ENCODE measurements at places on chromosomes 3 and 15. TPM values are rescaled to one million over a fixed set of nuclear protein-coding genes. Genes with fewer than 3 reads are reported as not detected.
A peak's percentile ranks its signal among the peaks of the same experiment; 100 is the strongest.

DNA sequence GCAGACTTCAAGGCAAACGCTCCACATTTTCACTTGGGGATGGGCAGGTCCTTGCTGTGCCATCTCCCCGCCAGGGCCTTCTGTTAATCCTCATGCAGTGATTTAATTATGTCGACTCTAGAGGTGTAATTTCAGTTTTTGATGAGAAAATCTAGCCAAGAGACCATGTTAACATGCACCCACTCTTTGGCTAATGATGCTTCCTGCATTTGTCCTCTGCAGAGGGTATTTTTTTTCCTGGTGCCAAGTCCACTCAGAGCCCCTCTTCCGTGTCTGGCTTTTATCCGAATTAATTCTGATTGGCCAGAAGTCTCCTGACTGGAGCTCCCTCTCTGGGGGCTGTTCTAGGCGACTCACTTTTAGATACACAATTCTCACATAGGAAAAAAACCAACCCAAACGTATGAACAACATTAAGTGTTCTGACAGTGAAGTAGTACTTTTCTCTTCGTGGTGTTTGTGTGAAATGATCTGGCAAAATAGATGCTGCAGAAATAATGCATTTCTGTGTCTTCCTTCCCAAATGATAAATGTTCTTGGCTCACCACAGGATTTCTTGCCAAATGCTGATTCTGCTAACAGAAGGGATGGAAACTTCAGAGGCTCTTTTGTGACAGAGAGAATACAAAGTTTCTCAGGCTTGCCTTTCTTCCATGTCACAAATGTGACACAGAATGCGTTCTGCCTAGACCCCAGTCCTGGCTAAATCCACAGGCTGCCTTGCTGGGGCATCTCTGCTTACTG is 190.0 kb downstream of the CACNA2D3 start:
- DNase-seq = no peak

DNA sequence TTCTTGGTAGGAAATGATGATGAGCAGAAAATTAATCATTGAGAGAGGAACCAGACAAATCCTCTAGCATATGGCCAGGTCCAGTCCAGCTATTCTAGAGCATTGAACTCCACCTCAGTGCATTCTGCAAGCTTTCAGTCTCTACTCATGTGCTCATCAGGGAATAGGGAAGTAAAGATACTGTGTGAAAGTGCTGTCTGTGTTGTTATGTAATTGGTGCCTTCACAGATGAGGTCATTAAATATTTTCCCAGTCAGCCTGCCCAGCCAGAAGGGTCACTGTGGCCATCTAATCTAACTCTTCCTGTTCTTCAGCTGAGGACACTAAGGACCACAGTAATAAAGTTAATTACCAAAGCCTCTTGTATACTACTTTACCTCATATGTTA is 28.2 kb downstream of the C3orf62 start:
- DNase-seq = no peak

DNA sequence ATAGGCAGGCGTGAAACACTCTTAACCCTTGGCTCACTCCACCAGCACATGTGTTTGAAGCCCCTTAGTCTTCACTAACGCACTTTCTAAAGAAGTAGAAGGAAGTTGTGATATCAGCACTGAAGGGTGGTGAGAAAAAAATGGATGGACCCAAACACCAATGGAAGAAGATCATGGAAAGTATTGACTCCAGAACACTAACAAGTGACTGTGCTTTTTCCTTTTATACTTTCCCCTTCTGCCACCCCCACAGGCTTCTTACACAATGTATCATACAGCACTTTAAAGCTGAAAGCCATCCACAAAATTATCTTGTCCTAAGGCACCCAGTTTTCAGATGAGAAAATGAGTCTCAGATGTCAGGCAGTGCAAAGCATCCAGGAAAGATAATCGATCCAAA is 93.9 kb upstream of the PHLDB2 start:
- no peak for DNase-seq

DNA sequence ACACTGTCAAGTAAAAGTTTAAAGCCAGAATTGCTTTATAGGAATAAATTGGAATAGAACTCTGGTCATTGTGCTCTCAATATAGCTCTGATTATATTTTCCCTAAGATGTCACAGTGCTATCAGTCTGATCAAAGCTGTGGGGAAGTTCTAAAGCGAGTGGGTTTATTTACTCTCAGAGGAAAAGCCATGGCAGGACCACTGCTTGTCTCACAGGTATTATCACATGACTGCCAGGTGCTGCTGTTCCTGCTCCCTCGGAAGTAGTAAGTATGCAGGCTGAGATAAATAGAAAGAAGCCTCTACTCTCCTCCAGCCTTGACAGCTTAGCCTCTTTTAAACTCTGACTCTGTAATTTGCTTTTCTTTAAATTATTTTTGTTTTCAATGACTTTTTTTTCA is 49.1 kb upstream of the UTS2B start:
- no peak for DNase-seq

DNA sequence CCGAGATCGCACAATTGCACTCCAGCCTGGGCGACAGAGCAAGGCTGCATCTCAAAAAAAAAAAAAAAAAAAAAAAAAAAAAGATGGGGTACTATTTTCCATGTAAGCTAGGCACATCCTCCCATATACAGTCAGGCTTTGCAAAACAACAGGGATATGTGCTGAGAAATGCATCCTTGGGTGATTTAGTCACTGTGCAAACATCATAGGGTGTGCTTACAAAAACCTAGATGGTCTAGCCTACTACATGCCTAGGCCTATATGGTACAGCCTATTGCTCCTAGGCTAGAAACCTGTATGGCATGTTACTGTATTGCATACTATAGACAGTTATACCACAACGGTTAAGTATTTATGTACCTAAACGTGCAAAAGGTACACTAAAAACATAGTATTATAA is 75.0 kb downstream of the TTBK2 start:
- DNase-seq = no peak

DNA sequence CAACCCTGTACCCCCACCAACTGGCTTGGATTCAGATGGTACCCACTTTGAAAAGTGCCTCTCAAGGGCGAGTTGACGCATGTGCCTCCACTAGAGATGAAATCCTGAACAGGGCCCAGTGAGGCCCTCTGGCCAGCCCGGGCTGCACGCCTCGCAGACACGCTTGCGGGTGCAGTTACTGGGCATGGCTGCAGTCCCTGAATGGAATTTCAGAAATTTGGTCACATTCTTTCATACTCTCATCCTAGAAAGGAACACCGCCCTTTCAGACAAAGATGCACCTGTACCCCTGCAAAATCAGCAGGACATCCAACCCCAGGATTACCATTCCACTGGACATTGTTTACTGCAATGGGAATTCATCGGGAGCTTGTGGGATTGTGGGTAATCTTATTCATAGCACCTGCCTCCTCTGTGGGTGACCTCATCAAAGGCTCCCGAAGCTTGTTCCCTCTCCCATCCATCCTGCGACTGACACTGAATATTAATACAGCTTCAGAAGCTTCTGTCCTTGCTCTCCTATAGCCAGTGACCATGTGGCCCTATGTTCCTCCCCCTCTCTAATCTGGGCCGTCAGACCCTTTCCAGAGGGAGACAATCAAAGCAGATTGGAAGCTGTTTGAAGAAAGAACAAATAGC is 42.5 kb upstream of the TPM1 start:
- DNase-seq = no peak

GRCh38 chr15:87269566-87269965 is 987.0 kb downstream of the NTRK3 start:
- no peak for DNase-seq

GRCh38 chr15:73897441-73898261 is 24.3 kb downstream of the TBC1D21 start:
- peak; percentile 63 for DNase-seq

DNA sequence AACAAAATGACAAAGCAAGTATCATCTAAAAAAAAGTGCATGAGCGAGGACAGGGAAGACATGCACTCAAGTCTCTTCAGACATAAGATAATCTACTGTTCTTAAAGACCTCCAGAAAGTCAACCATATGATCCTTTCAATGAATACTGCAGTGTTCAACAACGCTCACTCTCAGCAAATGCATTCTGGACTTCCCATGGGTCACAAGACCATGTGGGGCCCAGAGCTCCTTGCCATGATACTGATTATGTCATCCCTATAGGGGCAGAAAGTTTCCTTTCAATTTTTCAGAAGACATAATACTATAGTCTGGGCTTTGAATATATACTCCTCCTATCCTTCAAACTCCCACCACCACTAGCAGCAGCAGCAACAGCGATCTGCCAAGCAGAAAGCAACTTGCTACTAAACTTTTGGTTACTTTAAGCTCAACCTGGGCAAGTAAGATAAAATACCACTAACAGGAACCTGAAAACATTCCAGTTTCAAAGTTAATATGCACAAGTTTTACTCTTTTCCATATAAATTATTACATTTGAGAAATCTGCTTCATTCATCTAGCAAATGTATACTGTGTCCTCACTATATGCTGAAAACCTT is 143.5 kb downstream of the ADAM10 start:
- no peak for DNase-seq

GRCh38 chr3:60575718-60576272 is 675.5 kb downstream of the FHIT start:
- no peak for DNase-seq

- no peak for DNase-seq
Observed at GRCh38 chr3:105862217-105862616, 6.6 kb downstream of the CBLB start.

DNA sequence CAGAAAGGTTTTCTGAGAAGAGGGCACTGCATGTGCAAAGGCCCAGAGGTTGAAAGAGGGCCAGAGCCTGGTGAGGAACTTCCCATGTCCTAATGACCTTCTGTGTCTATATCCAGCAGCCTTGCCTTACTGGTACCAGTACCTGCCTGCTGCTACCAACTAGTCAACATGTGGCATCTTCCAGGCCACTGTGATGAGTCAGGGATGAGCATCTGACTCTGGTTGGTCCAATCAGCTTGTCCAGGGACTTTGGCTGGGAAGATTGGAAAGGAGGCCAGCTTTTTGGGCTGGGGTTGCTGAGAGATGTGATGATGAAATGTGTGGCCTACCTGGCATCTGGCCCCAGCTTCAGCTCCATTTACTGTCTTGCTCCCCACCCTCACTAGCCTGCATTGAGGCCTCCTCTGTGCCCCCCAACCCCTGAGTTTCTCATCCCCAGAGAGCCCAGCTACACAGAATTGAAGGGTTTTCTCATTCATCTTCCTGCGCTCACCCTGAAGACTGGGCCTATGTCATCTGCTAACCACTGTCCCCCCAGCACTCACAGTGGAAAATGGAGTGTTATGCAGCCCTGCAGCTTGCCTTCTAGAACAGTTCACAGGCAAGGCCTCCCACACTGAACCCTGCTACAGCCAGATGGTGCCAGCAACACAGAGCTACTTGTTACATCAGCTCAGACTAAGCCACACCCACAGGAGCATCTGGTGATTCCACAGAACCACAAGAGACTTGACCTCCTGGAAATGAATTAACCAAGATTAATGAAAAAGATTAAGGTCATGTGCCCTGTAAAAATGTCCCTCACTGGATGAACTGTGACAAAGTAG is 1.3 kb upstream of the TWF2 start:
- DNase-seq = peak; percentile 78

GRCh38 chr3:123790254-123791072 is 93.7 kb downstream of the MYLK start:
- DNase-seq = no peak

DNA sequence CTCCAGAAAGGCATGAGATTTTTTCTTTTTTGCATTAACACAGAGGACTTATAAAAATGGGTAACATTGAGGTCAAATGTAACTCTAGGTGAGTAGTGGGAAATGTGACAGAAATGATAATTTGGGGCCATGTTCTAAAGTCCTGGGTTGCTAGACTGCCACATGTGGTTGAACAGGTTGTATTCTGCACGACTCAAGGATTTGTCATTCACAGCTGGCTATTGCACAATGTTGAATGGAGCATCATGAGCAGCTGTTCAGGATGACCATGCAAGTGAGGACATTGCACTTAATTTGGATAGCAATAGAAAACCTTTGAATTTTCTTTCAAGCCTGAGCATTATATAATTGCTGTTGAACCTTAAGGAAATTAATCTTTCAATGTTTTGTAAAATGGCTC is 396.6 kb downstream of the NAALADL2 start:
- no peak for DNase-seq

- no peak for DNase-seq
Observed at GRCh38 chr3:50172626-50173220, 17.6 kb downstream of the SEMA3F start.

DNA sequence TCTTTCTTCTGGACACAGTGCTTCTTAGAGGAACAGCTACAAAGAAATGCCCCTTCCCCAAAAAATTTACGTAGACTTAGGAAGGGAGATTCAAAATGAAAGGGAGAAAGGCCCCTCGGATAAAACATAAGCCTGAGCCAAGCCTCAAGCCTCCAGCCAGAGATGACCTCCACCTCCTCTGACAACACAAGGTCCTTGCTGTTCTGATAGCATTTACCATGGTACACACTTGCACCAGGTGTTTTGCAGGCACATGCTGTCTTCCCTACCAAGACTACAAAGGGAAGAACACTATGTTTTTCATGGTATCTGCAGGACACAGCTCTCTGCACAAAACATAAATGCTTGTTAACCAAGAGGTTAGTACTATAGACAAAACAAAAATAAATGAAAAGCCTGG is 27.8 kb downstream of the RYK start:
- DNase-seq = no peak

DNA sequence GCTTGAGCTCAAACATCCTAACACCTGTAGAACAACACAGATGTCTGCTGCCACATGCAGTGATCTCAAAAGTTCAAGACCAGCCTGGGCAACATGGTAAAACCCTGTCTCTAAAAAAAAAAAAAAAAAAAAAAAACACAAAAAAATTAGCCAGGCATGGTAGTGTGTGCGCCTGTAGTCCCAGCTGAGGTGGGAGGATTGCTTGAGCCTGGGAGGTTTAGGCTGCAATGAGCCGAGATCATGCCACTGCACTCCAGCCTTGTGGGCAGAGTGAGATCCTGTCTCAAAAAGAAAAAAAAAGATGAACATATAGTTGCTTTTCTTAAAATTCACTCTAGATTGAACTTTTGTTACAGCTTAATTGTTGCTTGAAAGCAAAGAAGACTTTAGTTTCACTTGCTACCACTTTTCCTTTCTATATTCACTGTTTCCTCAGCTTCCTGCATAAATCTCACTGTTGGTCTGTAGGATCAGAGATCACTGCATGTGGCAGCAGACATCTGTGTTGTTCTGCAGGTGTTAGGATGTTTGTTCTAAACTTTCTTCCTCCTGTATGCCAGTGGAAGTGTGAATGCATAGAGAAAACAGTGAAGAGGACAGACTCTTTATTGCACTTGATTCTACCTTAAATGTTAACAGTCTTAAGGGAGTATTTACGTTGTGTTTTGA is 12.6 kb downstream of the RAB11A start:
- DNase-seq = no peak

- no peak for DNase-seq
Observed at GRCh38 chr15:28978011-28978378, 92.2 kb downstream of the APBA2 start.

DNA sequence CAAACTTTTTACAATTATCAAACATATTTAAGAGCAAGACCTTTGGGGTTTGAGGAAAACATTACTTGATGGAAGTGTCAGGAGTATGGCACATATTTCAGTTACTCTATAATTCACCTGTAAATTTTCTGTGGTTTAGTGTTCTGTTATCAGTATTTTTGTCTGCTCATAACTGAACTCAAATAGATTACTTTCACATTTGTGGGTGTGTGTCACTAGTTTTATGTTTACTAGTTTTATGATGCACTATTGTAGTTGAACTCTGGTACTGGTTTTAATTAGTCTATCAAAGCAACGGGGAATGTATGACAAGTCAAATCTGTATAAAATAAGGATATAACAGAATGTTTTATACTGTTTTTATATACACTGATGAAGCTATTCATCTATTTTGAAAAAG is 27.2 kb downstream of the OXSM start:
- DNase-seq = no peak

GRCh38 chr3:51967384-51968169 is at the start of gene PCBP4:
PCBP4 (minus strand) TSS chr3:51967454; CDS start chr3:51961240, 6,214 bp downstream.
- DNase-seq = peak; percentile 79

The PLA1A gene
- not detected for total RNA-seq

The CEP19 gene
- 3.3 TPM for total RNA-seq
